MM.1S (cell line): ENCODE measurements at places on chromosomes 1 and 21.

DNA sequence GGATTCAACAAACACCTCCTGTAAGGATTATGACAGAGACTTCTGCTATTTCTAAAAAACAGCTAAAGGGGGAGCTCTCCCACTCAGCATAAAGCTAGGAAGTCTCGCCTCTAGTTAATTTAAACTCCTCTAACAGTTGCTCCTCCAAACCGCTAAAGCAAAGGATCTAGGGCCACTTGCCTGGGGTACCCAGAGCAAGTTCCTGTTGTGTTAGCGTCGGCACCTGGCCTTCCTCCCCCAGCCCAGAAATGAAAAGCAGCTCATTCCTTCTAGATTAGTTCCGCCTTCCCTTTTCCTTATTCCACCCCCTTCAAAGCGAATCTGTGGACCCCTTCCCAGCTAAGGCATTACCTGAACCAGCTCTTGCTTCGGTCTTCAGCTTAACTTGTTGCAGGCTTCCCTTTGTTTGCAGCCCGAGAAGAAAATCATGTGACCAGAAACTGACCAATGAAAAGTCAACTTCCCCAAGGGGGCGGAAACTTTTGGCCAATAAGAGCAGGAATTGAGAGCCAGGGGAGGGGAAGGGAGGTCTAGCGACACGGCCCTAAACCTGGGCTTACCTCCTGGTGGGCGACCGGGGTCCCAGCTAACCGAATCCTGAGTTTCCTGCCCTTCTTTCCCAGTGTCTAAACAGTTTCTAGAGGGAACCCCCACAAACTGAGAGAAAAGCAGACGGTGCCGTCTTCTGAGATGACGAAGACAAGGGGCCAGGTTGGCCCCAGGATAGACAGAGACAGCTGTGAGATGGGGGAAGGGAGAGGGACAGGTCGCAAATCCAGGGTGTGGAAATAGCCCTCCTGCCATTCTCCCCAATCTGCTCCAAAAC, at the start of gene PBXIP1:
Gene PBXIP1 (minus strand): TSS at position 382 of the 826 bp plus-strand sequence. CDS start 2,378 bp downstream, outside the sequence.
- peak; percentile 96 for DNase-seq

DNA sequence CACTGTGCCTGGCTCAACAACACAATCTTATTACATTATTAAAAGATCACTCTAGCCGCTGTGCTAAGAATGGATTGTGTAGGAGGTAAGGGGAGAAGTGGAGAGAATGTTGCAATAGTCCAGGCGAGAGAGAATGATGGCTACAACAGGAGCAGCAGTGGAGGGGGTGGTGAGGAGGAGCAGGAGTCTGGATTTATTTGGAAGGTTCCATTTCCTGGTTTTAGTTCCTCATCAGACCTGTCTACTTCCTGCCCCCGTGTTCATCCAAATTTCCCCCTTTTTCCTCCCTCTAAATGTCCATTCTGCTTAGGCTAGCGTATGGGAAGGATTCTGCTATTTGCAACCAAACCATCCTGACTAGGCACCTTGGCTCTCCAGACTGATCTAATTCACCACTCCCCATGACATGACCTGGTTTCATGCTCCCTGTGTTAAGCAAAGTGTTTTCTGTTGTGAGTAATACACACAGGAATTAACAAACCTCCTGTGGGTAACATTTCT, 35.1 kb upstream of the EYA3 start:
- DNase-seq, result no peak

- DNase-seq, result no peak
Measured at GRCh38 chr1:18634276-18634675, 3.6 kb downstream of the PAX7 start.

GRCh38 chr1:39954870-39955546, at the start of gene MFSD2A:
Gene MFSD2A, plus strand, starts transcription at chr1:39955145. Its CDS starts 148 bp downstream, at chr1:39955293.
- peak; percentile 92 for DNase-seq

DNA sequence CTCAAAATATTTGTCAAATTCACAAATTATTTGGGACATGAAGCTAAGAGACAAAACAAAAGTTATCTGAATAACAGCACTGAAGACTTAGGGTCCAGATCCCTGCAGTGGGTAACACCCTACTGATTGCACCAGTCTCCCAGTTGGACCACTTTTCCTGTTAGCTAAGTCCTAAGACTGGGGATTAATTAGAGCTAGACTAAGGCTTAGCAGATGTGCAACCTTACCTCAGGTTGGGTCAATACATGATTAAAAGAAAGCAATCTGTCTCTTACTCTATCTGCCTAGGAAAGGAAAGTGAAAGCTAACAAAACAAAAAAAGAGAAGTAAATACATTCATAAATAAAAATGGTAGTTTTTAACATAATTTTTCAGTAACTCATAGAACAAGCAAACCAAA, 737.2 kb upstream of the CHRM3 start:
- DNase-seq, result peak; percentile 50

GRCh38 chr21:18164483-18164882, 80.2 kb upstream of the CHODL start:
- no peak for DNase-seq

GRCh38 chr21:38156200-38156599, 100.6 kb upstream of the KCNJ15 start:
- no peak for DNase-seq

- no peak for DNase-seq
Measured at GRCh38 chr1:116834595-116834994, 75.1 kb upstream of the PTGFRN start.

DNA sequence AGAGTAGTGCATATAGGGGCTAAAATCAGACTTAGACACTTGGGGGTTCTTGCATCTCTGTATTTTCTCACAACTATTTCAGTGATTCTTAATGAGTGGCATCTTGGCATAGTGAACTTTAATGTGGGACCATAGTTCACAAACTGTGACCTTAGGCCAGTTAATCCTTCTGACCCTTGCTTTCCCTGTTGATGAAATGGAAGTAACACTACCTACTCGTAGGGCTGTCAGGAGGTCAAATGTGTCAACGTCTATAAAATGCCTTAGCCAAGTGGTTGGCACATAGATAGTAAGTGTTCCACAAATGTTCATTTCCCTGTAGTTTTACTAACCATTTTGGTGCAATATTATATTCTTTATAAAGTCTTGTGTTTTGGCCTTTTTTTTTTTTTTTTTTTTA, 49.4 kb downstream of the DYRK1A start:
- DNase-seq, result no peak

DNA sequence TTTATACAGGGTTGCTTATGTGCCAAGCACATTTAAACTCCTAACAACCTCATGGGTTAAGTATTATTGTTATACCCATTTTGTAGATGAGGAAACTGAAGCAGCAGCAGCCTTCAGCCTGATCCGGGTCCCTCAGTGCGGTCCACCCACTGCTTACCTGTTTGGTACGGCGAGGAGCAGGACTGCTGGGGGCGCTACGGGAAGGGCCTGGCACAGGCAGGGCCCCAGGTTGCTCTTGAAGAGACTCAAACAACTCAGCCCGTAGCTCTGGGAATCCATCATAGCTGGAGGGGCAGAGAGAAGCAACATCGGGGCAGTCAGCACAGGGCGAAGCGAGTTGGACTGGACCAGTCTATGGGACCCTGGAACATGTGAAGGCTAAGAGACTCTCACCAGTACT, 9.2 kb downstream of the DENND4B start:
- DNase-seq, result no peak

GRCh38 chr1:245874942-245875580, 632.0 kb downstream of the SMYD3 start:
- DNase-seq, result no peak

GRCh38 chr1:54081306-54082270, 28.2 kb downstream of the TCEANC2 start:
- peak; percentile 64 for DNase-seq

- no peak for DNase-seq
Measured at GRCh38 chr21:22191581-22191980, 1193.4 kb downstream of the NCAM2 start.

GRCh38 chr1:68216089-68216772, 16.1 kb downstream of the WLS start:
- no peak for DNase-seq

DNA sequence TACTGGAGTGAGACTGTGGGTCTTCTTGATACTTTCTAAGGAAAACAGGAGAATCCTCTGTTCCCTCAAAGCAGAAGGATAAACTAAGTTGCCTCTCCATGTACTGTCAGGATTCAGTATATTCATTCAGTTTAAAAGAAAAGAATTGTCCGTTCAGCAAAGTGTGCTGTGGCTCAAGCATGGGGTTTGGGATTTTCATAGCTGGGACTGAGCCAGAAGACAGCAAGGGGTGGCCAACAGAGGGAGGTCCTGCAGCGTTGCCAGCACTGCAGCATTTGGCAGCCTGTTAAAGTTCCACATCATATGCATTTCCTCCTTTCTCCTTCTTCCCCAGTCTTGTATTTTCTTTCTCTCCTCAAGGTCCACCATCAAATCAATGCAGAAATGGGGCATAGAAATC, 75.1 kb downstream of the DTL start:
- DNase-seq, result no peak

DNA sequence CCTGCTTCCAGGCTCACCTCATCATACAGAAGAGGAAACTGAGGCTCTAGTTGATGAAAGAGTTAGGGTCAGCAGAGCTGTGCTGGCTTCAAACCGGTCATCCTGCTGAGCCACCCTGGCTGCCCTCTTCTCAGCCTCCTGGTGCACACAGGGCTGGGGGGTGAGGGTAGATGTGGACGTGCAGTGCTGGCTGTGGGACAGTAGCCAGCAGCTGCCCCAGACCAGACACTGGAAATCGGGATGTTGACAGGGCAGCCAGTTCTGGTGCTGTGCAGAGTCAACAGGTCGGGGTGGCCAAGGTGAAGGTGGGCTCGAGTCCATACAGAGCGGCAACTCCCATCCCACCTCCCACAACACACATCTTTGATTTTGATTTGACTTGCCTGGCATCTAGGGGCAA, 1.5 kb upstream of the CLCNKA start:
- DNase-seq, result no peak

- DNase-seq, result no peak
Measured at GRCh38 chr1:3922851-3923250, 22.8 kb upstream of the C1orf174 start.

DNA sequence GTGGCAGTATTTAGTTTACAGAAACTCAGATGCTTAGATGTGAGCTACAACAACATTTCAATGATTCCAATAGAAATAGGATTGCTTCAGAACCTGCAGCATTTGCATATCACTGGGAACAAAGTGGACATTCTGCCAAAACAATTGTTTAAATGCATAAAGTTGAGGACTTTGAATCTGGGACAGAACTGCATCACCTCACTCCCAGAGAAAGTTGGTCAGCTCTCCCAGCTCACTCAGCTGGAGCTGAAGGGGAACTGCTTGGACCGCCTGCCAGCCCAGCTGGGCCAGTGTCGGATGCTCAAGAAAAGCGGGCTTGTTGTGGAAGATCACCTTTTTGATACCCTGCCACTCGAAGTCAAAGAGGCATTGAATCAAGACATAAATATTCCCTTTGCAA, 59.7 kb upstream of the ZNF326 start:
- DNase-seq, result no peak

DNA sequence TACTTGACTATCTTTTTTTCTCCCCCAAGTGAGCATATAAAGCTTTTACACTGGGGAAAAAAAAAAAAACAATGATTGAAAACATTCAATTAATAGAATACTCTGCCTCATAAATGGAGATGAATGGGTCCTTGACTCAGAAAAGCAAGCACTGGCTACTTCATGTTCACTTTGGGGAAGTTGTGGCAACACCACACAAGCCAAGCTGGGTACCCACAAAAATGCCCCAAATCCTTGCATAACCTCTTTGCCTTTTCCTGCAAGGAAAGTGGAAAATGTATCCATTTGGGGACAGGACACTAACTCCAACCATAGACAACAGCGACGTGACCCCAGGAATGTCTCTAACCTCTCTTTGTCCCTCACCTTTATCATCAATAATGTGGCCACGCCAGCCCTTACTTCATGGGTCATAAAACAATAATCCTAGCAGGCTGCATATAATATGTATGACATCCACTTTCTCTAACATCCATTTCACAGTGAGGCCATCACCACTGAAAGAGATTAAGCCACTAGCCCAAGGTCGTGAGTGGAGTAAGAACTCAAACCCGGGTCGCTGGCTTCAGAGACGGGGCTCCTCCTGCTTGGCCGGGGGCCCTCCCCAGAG, 2.3 kb downstream of the ECE1 start:
- DNase-seq, result no peak

- DNase-seq, result no peak
Measured at GRCh38 chr1:61013946-61014667, 68.3 kb upstream of the NFIA start.

GRCh38 chr1:64745181-64745985, 508 bp downstream of the RAVER2 start:
- DNase-seq, result peak; percentile 69

DNA sequence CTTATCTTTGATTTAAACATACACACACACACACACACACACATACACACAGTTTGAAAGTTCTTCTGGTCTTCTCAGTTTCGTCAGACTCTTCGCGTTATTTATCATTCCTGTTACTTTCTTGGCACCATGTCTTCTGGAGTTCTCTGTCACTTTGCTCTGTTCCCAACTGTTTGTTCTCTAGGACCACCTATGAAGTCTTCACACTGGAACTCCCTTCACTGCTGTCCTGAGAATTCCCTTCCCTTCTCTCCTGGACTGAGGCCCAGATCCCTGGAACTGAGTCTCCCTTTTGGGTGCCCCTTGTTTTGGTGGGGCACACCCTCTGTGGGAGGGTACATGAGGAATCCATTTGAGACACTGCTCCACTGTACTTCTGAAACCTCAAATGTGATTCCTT, 30.5 kb downstream of the ALG14 start:
- no peak for DNase-seq

DNA sequence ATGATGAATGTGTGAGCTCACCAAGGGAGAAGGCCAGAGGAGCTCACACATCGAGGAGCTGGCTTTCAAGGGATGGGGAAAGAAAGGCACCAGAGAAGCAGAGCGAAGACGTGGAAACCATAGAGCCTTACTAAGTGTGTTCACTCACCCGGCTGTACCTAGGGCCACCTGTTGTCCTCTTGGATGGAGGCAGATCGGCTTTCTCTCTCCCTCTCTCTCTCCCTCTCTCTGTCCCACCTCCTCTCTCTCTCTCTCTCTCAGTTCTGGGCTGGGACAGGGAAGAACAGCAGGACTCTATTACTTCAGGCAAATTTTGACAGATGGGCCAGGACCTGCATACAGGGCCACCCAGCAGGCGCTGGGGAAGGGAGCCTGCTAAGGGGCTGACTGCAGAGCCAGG, 64.8 kb downstream of the HIVEP3 start:
- no peak for DNase-seq

- no peak for DNase-seq
Measured at GRCh38 chr1:46219551-46220520, 16.7 kb downstream of the LURAP1 start.

DNA sequence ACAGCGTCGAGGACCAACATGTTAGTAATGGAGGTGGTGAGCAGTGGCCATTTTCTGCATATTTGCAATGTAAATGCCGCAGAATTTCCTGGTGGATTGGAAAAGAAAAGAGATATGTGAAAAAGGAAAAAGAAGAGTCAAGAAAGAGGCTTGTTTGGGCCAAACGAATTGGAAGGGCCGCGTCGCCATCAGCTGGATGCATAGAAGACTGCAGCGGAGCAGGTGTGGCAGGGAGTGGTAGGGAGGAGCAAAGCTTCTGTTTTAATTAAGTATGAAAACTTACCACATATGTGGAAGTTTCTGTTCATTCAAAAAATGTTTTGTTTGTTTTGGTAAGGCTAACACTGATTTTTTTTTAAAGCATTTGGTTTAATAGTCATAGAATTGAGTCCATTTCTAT, 690.7 kb downstream of the NCAM2 start:
- peak; percentile 65 for DNase-seq
